Activated CD8-positive, alpha-beta memory T cell treated with anti-CD3 and anti-CD28 coated beads, Interleukin-2, amount 50 U/mL, for 4 hours (primary cell): ENCODE measurements at places on chromosomes 4 and X.

DNA sequence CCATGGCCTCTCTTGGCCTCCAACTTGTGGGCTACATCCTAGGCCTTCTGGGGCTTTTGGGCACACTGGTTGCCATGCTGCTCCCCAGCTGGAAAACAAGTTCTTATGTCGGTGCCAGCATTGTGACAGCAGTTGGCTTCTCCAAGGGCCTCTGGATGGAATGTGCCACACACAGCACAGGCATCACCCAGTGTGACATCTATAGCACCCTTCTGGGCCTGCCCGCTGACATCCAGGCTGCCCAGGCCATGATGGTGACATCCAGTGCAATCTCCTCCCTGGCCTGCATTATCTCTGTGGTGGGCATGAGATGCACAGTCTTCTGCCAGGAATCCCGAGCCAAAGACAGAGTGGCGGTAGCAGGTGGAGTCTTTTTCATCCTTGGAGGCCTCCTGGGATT lies 8.0 kb downstream of the CLDN2 start:
- DNase-seq = no peak

GRCh38 chr4:152965611-152966010 lies 29.5 kb downstream of the FHDC1 start:
- no peak for DNase-seq

DNA sequence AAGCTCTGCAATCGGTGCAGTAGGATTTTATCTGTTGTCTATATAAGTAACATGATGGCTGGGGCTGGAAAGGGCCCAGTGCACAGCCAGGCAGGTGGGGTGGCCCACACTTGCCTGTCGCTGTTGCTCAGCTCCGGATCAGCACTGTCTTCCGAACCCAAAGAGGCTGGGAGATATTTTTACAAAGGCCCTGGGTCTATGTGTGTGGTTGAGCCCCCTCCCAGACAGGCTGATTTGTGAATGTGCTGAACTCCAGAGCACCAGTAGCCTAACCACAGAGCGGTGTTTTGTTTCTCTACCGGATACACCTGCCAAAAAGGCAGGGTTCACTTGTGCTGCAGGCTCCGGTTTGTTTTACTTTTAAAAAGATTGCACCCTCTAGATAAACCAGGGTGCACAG lies 33.5 kb upstream of the CHRNA9 start:
- peak; percentile 43 for DNase-seq

DNA sequence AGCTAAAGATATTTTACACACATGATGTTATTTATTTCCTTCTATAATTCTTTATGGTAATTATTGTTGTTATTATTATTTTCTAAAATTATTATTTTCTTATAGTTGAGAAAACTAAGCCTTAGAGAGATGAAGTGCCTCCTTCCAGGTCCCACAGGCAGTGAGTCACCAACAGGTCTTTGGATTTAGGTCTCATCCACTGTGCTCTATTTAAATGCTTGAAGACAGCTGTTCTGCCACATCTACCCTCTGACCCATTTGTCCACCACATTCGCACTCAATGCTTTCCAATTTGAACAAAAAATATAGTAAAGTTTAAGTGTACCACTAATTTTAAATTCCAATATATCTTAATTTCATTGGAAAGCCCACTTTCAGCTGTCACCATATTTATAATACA lies 566.4 kb downstream of the PPARGC1A start:
- DNase-seq = no peak

DNA sequence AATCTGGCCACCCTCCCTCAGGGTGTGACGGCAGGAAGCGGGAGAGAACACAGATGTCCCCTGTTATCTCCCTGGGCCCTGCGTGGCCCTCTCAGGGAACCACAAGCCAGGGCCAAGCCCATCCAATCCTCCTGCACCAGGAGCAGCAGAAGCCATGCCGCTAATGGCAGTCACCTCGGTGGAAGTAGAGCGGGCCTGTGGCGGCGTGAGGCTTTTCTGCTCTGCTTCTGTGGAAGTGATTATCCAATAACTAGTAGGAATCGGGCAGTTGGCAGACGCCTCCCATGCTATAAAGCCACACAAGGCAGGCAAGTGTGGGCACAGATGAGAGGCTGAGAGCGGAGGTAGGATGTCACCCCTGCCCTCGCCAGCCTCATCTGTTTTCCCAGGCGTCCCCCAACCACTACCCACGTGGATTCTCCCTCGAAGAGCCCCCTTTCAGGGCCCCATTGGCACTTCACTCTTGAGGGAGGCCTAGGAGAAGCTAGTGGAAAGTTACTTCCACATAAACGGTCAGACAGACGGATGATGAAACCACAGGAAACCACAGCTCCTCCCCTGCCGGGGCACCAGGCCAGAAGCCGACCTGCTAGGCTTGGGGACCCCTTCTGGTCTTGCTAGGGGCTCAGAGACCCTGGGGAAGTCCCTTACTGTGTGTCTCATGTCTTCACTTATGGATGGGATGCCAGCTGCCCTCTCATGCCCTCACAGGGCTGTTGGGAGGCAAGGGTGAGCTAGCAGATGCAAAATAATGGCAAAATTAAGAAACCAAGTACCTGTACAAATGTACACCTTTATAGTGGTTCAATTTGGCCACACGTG lies 18.8 kb upstream of the TMSB4X start:
- DNase-seq = peak; percentile 64

DNA sequence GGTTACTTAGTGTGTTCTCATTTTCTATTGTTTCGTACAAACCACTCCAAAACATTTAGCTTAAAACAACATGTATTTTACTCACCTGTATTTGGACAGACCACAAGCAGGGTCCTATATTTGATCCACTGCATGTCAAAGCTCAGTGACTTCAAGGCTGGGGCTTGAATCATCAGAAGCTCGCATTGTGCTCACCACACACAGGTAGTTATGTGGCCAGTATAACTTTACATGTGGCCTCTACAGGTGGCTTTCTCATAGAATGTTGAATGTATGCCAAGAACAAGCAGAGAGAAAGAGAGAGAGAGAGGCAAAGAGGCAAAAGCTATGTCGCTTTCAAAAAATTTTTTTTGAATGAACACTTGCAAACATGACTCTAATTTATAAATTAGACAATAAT lies 107.6 kb downstream of the QRFPR start:
- no peak for DNase-seq

GRCh38 chr4:120839334-120839973 lies 83.1 kb downstream of the PRDM5 start:
- DNase-seq = no peak

DNA sequence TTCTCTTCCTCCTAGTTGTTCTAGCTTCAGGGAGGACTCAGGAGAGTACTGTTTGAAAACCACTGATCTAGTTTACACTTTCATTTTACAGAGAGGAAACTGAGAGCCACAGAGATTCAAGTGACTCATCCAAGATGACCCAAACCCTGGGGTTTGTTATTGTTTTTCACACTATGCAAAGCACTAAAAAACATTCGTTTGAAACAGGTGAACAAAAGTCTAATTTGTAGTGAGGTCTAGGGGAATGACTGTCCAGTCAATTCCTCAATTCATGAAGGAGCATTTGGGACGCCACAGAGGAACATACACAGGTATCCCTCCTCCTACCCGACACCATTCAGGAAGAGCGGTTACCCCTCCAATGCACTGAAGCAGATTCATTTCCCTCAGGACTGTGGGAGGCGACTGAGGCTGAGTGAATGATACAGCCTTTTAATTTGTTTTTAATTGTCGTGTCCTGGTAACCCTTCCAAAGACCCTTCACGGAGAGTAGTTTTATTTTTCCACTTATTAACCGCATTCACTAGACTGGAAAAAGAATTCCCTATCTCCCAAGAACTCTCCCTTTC lies 30.3 kb downstream of the TLR10 start:
- DNase-seq = no peak

DNA sequence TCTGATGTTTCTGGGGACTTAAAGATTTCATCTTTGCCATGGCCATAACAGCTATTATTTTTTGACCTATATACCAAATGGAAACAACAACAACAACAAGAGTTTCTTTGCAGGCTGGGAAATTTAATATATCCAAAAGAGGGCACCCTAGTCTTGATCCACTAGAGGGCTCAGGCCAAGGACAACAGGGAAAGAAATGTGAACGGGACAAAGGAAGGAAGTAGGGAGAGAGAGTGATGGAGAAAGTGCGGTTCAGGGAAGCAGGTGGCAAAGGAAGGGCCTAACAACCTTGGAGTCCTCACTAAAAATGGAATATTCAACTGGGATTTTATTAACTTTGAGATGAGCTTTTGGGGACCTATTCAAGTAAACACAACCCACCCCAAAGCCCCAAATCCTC lies 67.8 kb upstream of the SCML1 start:
- no peak for DNase-seq

- no peak for DNase-seq
These were observed 238.8 kb downstream of the QDPR start for GRCh38 chr4:17273047-17273446.

- DNase-seq = no peak
These were observed 72.3 kb upstream of the TNMD start for GRCh38 chrX:100512471-100512870.

GRCh38 chrX:66015152-66015831 lies 24.6 kb downstream of the VSIG4 start:
- no peak for DNase-seq

- DNase-seq = no peak
These were observed 147.2 kb upstream of the WDFY3 start for GRCh38 chr4:85113706-85114105.

GRCh38 chrX:48590203-48591103 lies 6.8 kb upstream of the WDR13 start:
- no peak for DNase-seq

DNA sequence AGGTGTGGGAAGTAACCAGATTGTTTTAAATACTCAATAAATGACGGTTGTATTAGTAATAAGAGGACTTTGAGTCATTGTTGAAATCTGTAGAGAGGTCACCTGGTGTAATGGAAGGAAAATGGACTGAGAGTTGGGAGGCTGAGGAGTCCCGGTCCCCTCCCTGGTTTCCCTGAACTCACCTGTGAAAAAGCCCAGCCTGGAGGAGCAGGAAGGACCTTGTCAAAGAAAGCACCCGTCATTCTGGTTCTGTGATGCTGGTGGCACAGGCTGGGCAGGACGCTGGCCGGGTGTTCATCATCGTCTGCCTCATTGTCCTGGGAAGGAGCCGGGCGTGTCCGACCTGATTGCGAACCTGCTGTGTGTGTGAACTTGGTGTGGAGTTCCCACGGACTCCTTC lies 70.8 kb downstream of the SORCS2 start:
- no peak for DNase-seq

DNA sequence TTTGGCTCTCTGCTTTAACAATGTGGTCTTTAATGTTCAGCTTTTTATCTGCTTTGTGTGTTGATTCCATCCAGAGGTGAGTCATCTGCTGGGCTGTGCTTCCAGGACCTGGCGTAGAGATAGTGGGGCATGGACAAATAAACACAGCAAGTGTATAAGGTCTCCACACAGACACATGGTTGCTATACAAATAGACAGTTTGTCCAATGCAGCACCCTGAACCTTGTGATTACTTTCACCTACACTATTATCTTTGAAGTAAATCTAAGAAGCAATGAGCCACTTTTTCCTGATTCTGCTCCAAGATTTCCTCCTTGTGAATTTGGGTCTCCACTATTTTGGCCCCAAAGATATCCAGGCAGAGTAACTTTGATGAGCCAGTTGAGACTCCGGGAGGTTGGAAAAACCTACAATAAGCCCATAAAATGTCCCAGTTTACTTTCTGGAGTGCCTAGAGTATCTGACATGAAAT lies 12.1 kb downstream of the PPARGC1A start:
- DNase-seq = no peak

GRCh38 chrX:38277136-38277535 lies 50.2 kb downstream of the RPGR start:
- DNase-seq = no peak

- DNase-seq = no peak
These were observed 48.4 kb downstream of the ANXA3 start for GRCh38 chr4:78599931-78600375.

DNA sequence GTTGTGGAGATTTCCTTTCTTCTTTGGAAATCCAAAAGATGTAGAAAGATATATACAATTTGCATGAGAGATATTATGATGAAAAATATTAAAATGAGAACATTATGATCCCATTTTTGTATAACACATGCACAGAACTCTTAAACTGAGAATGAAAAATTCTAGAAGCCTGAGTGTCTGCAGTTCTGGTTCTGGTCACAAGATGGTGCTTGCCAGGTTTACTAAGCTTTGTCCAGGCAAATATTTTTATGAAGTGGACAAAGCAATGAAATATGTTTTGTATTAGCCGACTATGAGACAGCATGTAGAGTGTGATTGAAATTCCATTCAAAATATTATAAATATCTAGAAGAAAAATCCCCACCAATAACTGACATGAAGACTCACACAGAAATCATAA lies 2.2 kb downstream of the PWWP3B start:
- DNase-seq = no peak

- DNase-seq = no peak
These were observed 242.3 kb upstream of the KCNIP4 start for GRCh38 chr4:22190855-22191254.

DNA sequence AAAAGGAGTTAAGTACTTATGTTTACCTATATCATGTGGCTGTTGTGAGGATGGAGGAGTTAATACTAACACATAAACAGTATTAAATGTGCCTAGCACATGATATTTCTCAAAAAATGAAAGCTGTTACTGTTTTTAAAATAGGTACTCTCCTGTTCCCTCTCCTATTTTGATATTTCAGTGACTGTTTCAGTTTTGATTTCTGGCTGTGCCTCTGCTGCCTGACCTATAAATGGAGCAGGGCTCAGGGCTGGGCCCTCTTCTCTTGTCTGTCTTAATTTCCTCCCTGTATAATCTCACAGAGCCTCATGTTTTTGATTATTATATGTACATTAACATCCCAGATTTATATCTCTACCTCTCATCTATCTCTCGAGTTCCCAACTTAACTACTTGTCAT lies 93.3 kb downstream of the UGT8 start:
- no peak for DNase-seq

DNA sequence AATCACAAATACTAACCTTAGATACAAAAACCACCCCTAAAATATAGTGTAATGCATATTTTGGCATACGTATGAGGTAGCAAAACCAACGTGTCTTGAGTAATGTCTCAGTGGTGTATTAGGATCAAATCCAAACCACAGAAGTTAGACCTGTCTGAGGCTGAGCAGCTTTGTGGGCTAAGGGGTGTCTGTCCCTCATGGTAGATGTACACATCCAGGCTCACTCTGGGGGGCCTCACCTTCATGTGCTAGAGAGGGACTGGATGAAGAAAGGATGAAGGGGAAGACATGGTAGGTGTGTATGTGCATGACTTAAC lies 188.0 kb upstream of the TBC1D9 start:
- DNase-seq = no peak

GRCh38 chrX:80237072-80237471 lies 183.2 kb upstream of the TENT5D start:
- no peak for DNase-seq
